Body of pancreas (tissue), 4 donors: ENCODE measurements at places on chromosomes 1 and 21. TPM values are rescaled to one million over a fixed set of nuclear protein-coding genes. Genes with fewer than 3 reads are reported as not detected.

P3H1 gene
- 16.9 TPM for total RNA-seq

PRRX1 gene
- total RNA-seq = 5.3 TPM

INTS3 gene
- 33.3 TPM for total RNA-seq

OR2T2 gene
- total RNA-seq = not detected

KIAA1614 gene
- total RNA-seq = 4.3 TPM

AK5 gene
- not detected for total RNA-seq

GRCh38 chr1:237293804-237294203, 251.8 kb downstream of the RYR2 start:
- DNase-seq = no peak

- no peak for DNase-seq
Observed at GRCh38 chr1:201562659-201563405, 23.9 kb downstream of the NAV1 start.

DNA sequence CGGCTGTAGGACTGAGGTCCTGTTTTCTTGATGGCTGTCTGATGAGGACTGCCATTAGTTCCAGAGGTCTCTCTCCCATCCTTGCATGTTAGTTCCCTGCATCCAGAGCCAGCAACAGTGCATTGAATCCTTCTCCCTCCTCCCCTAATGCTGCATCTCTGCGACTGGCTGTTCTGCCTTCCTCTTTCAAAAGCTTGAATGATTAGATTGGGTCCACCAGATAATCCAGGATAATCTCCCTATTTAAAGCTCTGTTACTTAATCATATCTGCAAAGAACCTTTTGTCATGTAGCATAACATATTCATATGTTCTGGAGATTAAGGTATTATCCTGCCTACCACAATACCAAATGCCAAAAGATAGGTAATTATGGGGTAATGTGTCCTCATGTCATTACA, 377.5 kb downstream of the GPATCH2 start:
- DNase-seq = no peak

GRCh38 chr1:18560692-18561091, 70.0 kb upstream of the PAX7 start:
- no peak for DNase-seq

- DNase-seq = no peak
Observed at GRCh38 chr1:182450087-182450486, at the start of gene RGSL1. TSS of gene RGSL1 (plus strand) at chr1:182450146. CDS start at chr1:182450166, 20 bp downstream.

- DNase-seq = no peak
Observed at GRCh38 chr1:34684266-34684665, 70.6 kb upstream of the GJB5 start.

DNA sequence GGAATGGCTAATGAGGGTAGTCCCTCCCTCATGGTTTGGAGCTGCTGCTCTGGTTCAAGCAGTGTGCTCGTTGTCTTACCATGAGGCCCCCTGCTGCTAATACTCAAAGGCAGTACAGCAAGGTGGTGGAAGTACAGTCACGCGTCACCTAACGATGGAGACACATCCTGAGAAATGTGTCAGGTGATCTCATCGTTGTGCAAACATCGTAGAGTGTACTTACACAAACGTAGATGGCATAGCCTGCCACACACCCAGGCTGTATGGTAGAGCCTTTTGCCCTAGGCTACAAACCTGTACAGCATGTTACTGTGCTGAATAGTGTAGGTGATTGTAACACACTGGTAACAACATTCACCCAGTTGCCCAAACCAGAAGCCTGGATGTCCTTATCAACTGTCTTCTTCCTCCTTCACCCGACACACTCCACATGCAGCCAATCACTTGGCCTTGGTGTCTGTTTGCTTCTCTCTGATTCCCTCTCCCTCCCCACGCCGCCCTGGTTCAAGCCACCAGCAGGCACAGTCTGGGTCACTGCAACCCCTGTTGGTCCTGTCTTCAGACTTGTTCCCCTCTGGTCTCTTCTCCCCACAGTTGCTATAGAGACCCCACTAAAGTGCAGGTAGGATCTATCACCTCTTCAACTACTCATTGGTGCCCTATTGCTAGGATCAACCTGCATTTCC, 6.0 kb upstream of the KCNA2 start:
- DNase-seq = peak; percentile 45

DNA sequence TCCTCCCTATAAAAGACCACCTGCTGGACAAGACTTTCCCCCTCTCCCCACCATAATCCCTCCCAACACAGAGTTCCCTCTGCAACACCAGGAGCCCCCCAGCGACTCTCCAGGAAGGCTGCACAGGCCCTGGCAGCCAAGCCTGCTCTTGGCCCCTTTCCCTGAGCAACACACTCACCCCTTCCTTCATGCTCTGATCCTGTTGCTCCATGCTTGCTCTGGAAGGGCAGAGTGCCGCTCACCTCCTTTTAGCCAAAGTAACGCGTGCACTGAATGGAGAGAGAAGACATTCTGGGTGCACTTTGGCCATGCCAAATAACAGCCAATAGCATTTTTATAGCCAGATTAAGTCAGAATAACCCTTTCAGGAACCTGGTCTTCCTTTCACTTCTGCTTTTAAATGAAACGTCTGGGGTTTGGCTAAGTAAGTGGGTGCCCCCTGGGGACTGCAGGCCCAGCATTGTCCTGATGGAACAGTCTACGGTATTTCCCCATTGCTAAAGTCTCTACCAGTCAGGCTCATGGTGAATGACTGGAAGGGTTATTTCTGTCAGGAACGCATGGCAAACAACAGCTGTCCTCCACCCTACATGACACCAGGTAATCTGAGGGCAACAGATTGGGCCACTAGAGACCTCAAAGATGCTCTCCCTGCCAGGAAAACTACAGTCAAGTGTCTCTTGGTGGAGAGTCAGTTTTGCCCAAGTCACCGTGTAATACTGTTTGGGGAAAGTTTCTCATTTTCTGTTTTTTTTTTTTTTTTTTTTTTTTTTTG, at the start of gene SLC2A5:
Gene SLC2A5 (minus strand): TSS at position 310 of the 775 bp plus-strand sequence. CDS start 99 bp downstream, at position 211.
- DNase-seq = no peak

- no peak for DNase-seq
Observed at GRCh38 chr1:83919872-83920271, 79.1 kb downstream of the TTLL7 start.

- no peak for DNase-seq
Observed at GRCh38 chr21:14303731-14304488, 79.0 kb downstream of the HSPA13 start.

DNA sequence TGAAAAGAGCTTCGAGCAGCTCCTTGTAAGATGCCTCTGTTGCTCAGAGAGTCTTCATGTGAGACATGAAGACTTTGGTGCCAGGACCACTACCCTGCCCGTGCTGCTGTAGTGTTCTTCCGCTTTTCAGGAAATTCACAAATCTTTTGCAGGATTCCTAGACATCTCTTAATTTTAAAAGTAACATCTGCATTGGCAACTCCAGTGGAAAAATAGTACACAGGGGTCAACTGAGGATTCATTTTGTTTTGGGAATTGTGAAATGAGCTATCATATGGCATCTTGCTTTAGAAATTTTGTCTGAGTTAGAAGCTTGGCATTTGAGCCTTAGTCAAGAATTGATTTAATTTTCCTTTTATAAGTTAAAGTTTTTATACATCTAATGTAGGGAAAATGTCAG, 7.2 kb downstream of the PRDM2 start:
- DNase-seq = no peak

DNA sequence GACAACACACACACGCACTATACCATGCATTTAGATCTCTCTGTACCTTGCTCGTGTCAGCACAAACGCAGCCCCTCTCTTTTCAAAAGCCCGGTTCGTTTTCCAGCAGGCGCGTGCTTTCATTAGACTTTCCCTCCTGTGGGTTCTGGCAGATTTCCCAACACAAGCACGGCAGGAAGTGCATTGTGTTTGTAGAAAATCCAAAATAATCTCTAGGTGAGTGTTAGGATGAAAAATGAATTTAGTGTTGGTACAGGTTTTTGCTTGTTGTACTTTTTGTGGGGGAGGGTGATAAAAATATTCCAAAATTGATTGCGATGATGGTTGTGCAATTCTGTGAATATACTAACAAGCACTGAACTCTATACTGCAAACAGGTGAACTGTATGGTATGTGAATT, 54.1 kb upstream of the POFUT2 start:
- peak; percentile 50 for DNase-seq

DNA sequence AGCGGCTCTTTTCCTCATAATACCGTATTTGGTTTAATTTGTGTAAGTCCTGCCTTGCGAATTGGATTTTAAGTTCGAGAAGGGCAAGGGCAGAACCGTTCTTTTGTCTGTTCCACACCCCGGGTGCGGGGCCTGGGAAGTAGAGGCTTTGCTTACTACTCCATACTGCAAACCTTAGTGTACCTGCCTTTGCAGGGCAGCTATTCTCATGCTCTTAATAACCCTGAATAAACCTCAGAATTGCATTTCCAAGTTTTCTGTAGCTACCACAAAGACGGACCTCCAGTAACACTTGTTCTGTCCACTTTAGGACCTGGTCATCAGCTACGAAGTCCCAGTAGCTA, 657 bp upstream of the HNRNPU start:
- DNase-seq = peak; percentile 41

- no peak for DNase-seq
Observed at GRCh38 chr1:177927021-177927596, 42.7 kb downstream of the SEC16B start.

DNA sequence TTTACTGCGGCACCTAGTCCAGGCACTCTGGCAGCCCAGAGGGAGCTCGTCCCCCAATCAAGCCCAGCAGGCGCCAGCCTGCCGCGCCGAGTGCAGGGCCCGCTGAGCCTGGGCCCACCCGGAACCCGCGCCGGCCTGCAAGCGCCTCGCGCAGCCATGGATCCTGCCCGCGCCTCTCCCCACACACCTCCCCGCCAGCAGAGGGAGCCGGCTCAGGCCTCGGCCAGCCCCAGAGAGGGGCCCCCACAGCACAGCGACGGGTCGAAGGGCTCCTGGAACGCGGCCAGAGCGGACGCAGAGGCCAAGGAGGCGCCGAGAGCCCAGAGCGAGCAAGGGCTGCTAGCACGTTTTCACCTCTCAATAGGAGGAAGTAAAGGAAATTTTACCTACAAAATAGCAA, 767.0 kb downstream of the MRPL39 start:
- no peak for DNase-seq

DNA sequence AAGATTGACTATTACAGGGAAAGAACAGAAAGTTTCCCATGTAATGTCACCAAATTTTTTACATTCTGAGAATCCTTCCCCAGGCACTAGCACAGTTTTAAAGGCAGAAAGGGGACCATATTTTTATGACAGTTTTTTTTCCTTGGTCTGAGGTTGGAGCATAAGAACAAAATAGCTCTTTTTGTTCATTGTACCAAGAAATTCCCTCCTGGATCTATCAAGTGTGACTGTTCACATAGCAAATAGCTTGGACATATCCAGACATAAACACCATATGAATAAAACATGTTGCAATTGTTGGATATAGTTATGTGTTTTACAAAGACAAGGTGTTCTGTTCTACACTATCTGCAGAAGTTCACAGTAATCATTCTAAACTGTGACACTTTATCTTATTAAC, 182.4 kb upstream of the ADGRL2 start:
- DNase-seq = no peak

- DNase-seq = peak; percentile 78
Observed at GRCh38 chr1:25727635-25728286, 72.2 kb upstream of the SELENON start.

- peak; percentile 20 for DNase-seq
Observed at GRCh38 chr1:1832820-1833219, 54.5 kb upstream of the NADK start.
